Head of caudate nucleus (tissue), 42 donors: ENCODE measurements at places on chromosomes 11 and 22.

- no peak for DNase-seq
These were observed 3.4 kb upstream of the APOA1 start for GRCh38 chr11:116840746-116841296.

- DNase-seq: no peak
These were observed 12.7 kb downstream of the MRPL48 start for GRCh38 chr11:73800276-73800806.

- DNase-seq: peak; percentile 63
These were observed 7.5 kb downstream of the CRYBB1 start for GRCh38 chr22:26610072-26610958.

DNA sequence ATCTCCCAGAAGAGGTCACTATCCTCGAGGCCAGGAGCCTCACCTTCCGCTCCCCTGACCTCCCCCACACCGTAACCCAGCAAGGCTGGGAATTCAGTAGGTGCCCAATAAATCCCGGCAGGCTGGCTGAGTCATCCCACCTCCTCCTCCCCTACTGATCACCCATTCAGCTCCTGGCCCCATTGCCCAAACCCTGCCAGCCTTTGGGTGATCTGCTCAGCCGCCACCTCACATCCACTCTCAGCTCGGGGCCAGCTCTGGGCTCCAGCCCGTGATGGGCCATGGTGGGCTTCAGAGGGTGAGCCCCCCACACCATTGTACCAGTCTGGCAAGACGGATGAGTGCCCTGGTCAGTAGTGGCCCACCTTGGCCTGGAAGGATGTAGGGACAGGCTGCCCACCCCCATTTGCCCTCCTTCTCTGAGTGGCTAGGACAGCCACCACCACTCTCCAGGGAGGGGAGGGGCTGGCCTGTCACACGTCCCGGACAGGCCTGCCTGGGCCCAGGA lies 8.2 kb downstream of the TRPM5 start:
- no peak for DNase-seq

DNA sequence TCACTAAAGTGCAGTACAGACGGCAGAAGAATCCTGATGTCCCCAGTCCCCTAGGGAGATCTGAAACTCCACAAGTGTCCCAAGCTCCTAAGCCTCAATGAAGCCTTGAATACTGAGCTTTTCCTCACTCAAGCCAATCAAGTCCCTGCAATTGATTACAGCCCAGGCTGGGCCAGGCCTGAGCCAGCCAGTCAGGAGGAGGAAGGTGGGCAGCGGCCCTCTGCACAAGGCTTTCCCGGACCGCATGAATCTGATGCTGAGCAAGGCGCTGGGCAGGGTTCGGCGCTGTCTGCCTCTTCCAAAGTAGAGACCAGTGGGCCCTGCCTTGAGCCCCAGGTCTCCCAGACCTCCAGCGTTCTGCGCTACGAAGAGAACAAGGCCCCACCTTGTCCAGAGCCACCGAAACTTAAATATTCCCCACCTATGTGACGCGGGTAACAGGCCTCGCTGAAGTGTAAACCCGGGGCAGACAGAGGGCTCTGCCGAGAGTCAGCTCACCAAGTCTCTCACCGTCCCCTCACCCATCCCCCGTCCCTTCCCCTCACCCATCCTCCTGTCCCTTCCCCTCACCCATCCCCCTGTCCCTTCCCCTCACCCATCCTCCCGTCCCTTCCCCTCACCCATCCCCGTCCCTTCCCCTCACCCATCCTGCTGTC lies 63.2 kb downstream of the SCUBE1 start:
- no peak for DNase-seq

DNA sequence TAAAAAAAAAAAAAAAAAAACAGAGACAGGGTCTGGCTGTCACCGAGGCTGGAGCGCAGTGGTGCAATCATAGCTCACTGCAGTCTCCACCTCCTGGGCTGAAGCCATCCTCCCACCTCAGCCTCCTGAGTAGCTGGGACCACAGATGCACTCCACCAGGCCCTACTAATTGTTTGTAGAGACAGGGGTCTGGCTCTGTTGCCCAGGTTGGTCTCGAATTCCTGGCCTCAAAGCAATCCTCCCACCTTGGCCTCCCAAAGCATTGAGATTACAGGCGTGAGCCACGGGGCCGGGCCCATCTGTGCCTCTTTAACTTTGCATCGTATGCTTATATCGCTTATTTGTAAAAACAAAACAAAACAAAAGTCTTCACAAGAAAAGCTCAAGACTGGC lies 3.1 kb downstream of the CPT1A start:
- DNase-seq: no peak

DNA sequence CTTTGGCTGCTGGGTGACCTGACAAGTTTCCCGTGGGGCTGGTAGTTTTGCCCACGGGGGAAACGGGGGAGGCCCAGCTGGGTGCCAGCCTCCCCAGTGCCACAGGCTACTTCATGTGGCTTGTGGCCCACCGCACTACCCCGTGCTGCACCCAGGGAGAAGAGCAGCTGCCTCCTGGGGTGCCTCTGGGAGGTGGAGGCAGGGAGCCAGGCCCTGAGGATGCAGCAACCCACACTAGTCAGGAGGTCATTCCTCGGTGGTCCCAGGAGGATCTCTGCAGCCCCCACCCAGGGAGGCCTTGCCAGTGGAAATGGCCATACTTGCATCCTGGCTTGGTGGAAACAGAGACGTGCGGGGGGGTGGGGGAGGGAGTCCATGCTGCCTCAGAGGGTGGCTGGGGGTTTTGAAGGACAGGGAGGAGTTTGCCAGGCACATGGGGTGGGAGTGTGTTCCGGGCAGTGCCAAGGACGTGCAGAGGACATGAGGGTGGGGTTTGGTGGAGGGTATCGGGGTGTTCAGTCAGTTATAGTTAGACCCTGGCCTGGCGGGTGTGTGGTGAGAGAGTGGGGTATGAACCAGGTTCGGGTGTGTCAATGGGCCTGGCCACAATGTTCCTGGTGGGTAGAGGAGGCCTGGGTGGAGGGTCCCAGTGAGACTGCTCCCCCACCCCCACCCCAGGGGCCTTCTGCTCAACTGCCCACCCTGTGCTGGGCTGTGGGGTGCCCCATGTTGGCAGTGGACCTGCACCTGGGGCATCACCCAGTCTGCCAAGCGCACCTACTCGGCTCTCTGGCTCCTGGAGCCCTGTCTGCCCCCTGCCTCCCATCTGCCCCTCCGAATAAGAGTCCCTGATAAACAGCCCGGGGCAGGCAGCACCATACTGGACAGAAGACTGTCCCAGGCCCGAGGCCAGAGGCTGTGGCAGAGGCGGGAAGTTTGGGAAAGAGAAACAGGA lies 3.8 kb downstream of the PIM3 start:
- peak; percentile 11 for DNase-seq

DNA sequence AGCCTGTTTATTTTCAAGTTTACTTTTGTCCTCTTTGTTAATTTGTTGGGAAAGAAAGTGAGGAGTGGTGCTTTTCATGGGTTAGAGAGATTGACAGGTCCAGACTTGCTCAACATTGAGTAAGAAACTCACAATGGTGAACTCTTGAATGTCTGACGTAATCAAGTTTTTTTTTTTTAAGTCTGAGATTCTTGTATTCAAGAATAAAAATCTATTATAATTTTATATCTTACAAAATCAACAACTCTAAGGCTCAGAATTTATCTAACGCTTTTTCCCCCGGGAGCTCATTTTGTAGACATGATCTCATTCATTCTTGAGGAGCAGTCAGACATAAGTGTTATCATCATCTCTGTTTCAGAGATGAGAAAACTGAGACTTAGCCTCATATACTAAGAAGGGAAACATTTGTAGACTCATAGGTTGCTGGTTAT lies 39.1 kb upstream of the SPTBN2 start:
- no peak for DNase-seq

- DNase-seq: no peak
These were observed 135.8 kb upstream of the SPON1 start for GRCh38 chr11:13826505-13827278.

DNA sequence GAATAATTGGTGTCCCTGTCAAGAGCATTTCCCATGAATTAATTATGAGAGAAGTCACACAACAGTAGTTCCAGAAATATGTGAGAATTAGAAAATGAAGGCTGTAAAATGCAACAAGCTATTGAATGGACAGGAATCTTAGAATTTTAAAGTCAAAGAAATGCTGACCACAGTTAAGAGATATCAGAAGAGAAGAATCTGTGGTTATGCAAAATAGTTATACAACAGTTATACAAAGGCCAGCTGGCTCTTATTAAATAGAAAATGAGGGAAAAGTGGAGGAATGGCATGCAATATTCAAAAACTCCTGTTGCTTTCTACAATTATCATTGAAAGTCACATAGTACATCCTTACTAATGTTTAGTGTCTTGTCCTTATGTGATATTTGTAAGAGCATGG lies 27.4 kb downstream of the CASP12 start:
- no peak for DNase-seq

DNA sequence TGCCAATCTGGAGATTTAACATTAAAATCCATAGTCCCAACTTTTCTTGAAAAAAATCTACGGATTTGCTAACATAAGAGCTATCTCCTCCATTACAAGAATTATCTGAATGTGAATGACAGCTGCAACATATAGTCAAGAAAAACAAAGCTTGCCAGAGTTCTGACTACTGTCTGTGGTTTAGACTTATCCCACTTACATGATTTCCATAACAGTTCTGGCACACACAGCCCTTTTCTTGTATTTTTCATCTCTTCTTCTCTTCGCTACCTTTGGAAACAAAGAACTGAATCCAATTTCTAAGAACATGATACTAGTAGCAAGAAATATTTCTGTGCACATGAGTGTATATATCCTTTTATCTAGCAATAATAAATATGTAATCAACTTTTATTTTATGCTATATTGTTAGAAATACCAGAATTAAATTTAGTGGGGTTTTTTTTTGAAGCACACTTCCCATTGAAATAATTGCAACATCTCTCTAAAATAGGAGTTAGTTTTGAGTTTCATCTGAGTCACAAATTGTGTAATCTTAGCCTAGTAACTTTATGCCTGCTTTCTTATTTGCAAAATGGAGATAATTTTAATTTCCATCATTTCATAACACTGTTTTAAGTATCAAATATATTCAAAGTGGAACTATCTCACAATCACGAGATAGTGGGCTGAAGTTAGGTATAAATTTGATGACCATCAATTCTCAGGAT lies 1217.6 kb downstream of the JRKL start:
- no peak for DNase-seq

- DNase-seq: no peak
These were observed 24.1 kb upstream of the WNT7B start for GRCh38 chr22:46001046-46001425.

- DNase-seq: no peak
These were observed 11.0 kb upstream of the SORL1-AS1 start for GRCh38 chr11:121463689-121464335.
